ENCODE measurements at places on chromosomes 6 and 20.

GRCh38 chr6:123329337-123329736 is 307.4 kb downstream of the TRDN start:
- no peak for DNase-seq

DNA sequence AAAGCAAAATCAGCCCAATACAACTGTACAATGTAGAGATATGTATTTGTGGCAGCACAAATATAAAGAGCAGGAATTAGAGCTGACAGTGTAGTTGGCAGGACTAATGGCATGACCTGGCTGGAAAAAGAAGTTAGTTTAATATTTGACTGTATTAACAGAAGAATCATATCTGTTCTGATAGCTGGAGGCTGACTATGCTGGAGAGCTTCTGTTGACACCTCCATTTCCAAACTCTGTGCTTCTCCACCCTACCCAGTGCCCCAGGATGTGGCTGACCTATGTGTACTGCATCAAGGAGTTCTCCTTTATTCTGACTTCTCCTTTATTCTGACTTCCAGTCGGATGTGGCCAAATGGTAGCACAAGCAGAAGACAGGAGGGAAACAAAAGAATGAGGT is 299.3 kb downstream of the PKHD1 start:
- no peak for DNase-seq

DNA sequence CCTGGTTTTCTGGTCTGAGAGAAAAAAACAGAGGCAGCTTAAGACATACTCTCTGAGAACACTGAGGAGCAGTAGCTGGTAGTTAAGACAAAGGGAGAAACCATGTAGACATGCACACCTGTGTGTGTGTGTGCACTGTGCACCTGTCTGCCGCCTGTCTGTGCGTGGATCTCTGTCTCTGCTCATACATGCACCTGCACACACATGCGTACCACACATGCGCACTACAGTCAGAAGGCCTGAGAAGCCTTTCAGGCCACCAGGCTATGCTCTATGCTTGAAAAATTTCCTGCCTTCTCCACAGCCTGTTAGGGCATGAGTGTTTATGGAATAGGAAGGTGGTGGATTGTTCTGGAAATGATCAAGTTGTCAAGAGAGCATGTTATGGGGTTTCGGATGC is 103.5 kb downstream of the CDH4 start:
- no peak for DNase-seq

- no peak for DNase-seq
Measured at GRCh38 chr20:40339661-40340449, 349.2 kb downstream of the MAFB start.

GRCh38 chr6:12163149-12163548 is 127.0 kb upstream of the EDN1 start:
- DNase-seq = no peak

DNA sequence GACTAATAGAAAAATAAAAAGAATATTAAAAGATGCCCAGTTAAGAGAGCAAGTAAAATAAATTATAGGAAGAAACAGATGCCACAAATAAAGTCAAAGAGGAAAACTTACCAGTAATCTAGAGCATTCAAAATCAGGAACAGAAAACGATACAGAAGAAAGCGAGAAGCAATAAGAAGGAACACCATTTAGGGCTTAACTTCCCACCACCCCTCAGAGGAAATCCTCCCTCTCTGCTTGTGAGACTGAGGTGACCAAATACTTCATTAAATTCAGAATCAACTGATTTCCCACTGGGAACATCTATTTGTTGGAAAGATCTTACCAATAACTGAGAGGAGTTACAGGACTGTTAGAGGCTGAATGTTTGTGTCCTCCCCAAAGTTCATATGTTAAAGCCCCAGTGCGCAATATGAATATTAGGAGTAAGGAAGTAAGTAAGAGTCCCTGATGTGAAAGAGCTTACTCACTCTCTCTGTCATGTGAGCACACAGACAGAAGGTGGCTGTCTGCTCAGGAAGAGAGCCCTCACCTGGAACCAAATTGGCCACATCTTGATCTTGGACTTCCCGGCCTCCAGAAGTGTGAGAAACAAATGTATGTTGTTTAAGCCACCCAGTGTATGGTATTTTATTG is 19.5 kb downstream of the KATNA1 start:
- no peak for DNase-seq

GRCh38 chr20:44684047-44684967 is 30.9 kb upstream of the CCN5 start:
- DNase-seq = no peak

- no peak for DNase-seq
Measured at GRCh38 chr6:18053555-18054445, 66.4 kb upstream of the KIF13A start.

DNA sequence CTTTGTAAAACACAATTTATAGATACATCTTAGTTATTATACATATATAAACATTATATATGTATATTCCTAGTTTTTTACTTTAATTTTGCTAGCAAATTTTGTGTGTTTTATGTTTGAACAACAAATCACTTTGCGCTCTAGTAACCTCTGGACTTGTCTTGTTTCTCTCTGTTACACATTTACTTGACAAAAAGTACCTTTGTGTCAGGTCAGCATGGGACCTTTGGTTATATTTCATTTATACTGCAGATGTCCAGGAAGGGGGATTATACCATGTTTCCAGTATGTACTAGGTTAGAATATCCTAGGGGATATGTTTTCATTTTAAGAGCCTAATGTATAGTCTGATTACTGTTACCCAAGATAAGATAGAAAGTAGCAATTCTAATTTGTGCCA is 28.5 kb upstream of the ELOVL5 start:
- no peak for DNase-seq

- no peak for DNase-seq
Measured at GRCh38 chr6:146113084-146113623, 84.3 kb downstream of the GRM1 start.

DNA sequence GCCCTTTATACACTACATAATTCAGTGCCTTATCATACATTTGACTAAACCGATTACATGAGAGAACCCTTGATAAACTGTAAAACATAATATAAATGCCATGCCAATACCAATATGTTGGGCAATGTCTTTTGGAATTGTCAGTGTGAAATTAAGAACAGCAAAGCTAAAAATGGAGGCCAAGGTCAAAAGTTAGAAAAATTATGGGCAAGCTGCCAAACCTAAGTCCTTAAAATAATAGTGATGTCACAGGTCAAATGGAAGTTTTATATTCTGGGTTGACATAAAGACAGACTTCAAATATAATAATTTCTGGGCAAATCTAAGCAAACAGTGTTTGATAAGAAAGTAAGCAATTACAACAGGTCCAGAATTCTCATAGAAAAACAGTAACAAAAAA is 696.7 kb downstream of the RNF144B start:
- no peak for DNase-seq

DNA sequence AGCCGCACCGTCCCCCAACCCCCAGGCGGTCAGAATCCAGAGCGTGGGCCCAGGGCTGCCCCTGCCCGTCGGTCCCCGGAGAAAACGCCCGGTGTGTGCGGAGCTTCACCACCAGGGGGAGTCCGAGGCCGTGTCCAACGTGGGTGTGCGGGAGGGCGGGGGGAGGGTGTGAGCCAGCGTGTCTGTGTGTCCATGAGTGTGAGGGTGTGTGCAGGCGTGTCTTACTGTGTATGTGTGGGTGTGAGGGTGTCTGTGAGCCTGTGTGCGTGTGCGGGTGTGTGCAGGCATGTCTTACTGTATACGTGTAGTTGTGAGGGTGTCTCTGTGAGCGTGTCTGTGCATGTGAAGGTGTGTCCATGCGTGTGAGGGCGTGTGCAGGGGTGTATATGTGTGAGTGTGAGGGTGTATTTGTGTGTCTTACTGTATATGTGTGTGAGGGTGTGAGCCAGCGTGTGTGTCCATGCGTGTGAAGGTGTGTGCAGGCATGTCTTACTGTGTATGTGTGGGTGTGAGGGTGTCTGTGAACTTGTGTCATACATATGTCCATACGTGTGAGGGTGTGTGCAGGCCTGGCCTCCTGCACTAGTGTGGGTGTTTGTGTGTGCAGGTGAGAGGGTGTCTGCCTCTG is 24.6 kb upstream of the GATA5 start:
- no peak for DNase-seq
